ENCODE measurements at places on chromosomes 6 and 20.

GRCh38 chr20:52923123-52923937 is 48.8 kb upstream of the TSHZ2 start:
- no peak for DNase-seq

GRCh38 chr6:130161683-130162404 is 60.9 kb downstream of the SAMD3 start:
- DNase-seq: no peak

DNA sequence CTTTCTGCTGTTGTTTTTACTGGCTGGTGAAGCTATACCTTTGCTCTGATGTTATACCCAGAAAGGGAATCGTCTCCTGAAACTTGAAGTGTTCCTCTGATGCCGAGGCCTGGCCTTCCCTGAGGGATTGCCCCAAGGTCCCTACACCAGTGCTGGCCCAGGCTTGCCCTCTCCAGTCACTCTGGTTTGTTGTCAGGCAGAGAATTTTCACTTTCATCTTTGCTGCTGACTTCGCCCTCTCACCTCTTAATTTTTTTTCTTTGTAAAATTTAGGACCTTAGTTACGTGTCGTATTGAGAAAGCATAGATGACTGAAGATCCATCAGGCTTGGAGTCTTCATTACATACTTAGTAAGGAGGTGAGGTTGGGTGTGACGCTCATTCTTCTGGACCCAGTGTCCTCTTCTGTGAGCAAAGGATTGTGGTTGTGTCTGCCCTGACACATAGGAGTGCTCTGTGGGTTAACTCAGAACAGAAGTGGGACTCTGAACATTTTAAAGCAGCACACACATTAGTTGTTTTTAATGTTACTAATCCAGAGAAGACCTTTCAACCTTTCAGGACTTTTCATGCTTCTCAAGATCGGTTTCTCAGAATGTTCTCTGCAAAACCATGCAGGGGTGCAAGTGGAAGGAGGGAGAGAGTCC is 45.4 kb downstream of the TULP4 start:
- DNase-seq: no peak

GRCh38 chr6:116386581-116387299 is 16.0 kb downstream of the DSE start:
- no peak for DNase-seq

- DNase-seq: no peak
These were observed 198.5 kb upstream of the BTBD3 start for GRCh38 chr20:11719153-11719552.

GRCh38 chr6:54805077-54805476 is 41.5 kb upstream of the FAM83B start:
- no peak for DNase-seq

DNA sequence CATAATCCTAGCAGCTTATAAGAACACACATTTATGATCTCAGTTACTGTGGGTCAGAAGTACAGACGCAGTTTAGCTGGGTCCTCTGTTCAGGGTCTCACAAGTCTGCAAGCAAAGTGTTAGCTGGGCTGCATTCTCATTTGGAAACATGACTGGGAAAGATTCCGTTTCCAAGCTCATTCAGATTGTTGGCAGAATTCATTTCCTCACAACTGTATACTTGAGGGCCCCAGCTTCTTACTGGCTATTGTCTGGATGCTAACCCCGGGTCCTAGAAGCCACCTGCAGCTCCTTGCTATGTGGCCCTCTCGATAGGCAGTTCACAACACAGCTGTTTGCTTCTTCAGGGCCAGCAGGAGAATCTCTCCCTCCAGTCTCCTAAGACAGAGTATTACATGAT is 13.1 kb downstream of the TCP11 start:
- DNase-seq: no peak

- DNase-seq: no peak
These were observed 16.1 kb downstream of the FBXL4 start for GRCh38 chr6:98931696-98932095.

- DNase-seq: no peak
These were observed 297.7 kb downstream of the CDC5L start for GRCh38 chr6:44685213-44685612.

DNA sequence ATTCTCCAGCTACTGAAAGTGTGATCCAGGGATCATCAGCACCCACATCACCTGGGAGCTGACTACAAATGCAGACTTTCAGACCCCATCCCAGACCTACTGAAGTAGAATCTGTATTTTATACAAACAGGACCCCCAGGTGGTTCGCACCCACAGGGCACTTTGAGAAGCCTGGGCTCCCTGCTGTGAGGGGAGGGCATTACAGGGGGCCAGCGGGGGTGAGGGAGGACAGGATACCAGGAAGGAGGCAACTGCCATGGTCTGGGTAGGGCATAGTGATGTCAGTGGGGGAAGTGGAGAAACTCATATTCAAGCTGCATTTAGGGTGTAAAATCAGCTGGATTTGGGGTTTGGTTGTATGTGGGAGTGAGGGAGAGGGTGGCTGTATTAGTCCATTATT is 2.0 kb upstream of the ADA start:
- DNase-seq: no peak

GRCh38 chr6:39263303-39264037 is 34.2 kb upstream of the KCNK5 start:
- DNase-seq: no peak

- no peak for DNase-seq
These were observed 46.6 kb upstream of the TMEM170B start for GRCh38 chr6:11490996-11491395.

- no peak for DNase-seq
These were observed 94.8 kb downstream of the PTCHD4 start for GRCh38 chr6:48016020-48016755.

- no peak for DNase-seq
These were observed 55.9 kb downstream of the IL22RA2 start for GRCh38 chr6:137117581-137117980.

DNA sequence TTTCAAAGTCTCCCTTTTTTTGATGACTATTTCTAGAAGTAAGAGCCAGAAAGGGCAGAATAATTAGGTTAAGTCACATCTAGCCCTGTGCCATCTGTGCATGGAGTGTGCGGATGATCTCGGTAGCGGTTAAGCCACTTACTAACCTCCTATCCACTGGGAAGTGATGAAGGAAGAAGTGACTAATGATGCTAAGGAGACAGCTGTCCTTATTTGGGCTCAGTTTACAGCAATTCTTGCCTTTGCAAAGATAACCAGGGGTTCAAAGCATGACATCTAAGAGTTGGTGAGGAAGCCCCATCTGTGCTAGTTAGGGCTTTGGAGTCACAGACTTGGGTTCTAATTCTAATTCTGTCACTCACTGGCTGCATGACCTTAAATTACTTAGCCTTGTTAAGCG is 62.4 kb upstream of the RREB1 start:
- no peak for DNase-seq

DNA sequence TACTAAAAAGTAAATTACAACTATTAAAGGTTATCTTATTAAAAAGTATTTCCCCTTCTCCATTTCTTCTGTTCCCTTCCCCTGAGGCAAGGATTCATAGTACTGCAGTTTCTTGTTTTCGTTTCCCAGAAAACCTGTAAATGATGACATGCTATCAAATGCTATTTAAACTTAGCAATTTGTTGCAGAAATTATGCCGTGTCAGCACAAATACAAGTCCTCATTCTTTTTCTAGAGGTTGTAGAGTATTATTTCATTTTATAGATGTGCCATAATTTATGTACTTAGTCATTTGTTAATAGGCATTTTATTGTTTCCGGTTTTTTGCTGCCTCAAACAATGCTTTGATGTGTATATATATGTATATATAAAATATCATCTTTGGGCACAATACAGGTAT is 268.4 kb downstream of the PLCB1 start:
- no peak for DNase-seq

DNA sequence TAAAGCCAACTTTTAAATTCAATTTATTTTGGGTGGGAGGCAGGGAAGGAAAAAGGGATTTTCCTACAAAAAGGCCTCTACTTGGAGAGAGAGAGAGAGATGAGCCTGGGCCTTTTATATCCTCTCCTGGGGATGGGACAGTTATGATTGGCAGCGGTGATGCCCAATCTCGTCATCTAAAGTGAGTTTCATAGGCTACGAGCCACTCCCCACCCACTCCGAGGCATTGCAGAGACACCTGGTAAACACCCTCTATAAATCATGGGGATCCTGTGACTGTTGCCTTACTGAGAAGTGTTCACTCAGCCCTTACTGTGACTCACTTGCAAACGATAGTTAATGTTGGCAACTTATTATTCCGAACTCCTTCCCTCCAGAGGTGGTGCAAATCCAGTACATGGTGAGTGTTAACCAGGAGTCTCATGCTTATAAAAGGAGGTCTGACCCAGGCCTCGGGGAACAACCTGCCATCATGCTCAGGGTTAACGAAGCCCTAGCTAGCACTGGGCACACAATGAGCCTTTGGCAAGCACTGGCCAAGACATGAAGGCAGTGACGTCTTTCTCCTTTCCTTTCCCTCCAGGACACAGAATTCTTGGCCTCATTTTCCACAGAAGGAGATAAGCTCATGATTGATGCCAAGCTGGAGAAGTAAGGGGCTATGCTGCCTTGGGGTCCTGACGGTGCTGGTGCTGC is 20.5 kb downstream of the BPIFB4 start:
- DNase-seq: no peak

DNA sequence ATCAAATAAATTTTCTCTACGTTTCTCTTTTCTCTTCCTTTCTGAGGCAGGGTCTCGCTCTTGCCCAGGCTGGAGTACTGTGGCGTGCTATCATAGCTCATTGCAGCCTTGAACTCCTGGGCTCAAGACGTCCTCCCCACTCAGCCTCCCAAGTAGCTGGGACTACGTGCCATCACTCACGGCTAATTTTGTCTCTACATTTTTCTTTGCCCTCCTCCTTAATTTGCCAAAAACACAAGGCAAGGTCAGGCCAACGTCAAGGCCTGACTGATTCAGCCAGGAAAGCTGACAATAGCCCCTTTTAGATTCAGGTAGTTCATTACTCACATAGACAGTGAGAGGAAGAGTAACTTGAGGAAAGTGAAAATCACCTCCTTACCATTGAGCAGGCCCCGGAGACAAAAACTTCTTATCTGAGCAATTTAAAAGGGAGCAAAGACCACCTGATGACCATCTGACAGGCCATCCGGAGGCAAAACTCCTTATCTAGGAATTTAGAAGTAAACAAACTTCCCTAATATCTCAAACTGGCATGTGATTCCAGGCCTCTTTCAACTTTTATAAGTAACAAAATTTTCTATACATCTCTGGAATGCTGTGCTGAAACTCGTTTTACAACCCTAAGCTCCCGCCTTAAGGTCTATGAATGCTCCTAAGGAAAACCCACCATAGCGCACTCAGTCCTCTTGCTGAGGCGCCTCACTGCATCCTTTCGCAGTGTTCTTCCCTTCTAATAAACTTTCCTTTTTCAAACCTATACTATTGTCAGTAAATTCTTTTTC is 42.1 kb upstream of the SRPK1 start:
- DNase-seq: no peak

DNA sequence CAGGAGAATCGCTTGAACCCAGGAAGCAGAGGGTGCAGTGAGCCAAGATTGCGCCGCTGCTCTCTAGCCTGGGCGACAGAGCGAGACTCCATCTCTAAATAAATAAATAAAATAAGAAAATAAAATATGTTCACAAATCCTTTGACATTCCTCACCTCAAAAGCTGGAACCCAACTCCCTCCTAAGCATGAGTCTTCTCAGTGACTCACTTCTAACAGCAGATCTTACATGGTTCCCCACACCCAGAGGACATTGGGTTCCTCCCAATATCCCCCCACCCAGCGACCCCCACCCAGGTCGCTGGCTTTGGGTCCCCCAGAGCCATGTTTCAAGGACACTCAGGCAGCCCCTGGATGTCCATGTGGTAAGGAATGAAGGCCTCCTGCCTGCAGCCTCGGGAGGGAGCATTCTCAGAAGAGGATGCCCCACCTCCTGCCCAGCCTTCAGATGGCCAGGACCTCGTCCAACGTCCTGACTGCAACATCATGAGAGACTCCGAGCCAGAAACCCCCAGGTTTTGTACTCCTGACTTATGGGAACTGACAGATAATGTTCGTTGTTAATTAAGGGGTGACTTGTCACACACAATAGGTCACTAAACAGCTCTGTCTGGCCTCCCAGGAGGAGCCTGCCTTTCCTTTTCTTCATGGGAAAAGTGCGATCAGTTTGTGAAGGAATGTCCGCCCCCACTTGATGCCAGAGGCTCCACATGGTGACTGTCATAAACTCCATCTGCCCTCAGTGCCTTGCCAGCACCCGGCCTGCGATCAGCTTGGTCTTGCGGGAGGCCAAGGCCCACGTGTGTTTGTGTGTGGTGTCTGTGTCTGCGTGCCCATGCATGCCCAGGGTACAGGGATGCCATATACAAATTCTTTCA is 10.1 kb upstream of the GMEB2 start:
- DNase-seq: no peak

- DNase-seq: no peak
These were observed 82.0 kb downstream of the JPH2 start for GRCh38 chr20:44104798-44105517.

DNA sequence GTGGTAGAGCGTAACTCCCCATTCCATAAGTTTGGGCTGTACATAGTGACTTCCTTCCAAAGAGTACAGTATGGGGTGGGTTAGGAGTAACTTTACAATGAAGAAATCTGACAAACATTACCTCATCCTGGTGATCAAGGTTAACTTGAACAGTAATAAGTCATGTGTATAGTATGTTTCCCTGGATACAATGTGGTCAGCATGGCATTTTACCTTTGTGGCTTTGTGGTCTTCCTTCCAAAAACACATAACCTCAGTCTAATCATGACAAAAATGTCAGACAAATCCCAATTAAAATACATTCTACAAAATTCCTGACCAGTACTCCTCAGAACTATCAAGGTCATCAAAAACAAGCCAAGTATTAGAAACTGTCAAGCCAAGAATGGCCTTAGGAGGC is 225.1 kb downstream of the UBE3D start:
- no peak for DNase-seq

GRCh38 chr6:39041072-39041471 is 7.5 kb upstream of the GLP1R start:
- DNase-seq: no peak

- DNase-seq: no peak
These were observed 374.0 kb upstream of the ZFP64 start for GRCh38 chr20:52565614-52566013.

DNA sequence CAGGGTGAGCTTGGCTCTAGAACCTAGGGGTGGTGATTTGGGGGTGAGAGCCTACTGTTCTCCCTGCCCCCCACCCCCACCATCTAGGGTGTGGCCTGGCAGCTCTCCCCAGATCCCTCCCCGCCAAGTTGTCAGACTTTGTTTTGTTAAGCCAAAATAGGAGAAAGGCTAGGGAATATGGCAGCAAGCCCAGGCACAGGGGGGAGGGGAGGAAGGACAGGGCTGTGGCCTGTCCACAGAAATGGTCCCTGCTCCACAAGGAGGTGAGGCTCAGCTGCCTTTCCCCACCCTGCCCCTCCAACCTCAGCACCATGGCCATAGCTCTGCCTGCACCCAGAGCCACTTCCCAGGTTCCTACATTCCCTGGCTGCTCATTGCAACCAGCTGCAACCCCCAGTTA is 17.2 kb downstream of the SCUBE3 start:
- DNase-seq: no peak

GRCh38 chr6:107144666-107145065 is 29.4 kb upstream of the BEND3 start:
- DNase-seq: no peak

DNA sequence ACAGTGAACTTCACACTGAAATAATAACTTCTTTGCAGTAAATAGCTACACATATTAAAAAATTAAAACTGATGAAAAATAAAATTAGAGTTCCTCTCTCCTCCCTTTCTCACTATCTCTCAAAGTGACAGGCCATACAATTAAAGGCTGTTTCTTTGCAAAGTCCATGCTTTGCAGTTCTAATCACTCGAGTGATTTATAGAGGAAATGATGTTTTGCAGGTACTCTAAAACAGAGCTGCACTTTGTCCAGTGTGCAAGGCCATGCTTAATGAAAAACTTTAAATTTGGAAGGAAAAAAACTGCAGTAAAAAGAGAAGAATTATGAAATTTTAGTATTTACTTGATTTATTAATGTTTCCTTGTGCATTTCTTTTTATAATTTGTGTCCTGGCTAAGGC is 112.5 kb downstream of the GMDS start:
- DNase-seq: no peak
